ENCODE measurements at places on chromosomes 7 and 10.

GRCh38 chr10:77049896-77050295, 587.7 kb downstream of the KCNMA1 start:
- no peak for DNase-seq

- DNase-seq: no peak
Measured at GRCh38 chr7:35728412-35729060, 33.6 kb upstream of the HERPUD2 start.

DNA sequence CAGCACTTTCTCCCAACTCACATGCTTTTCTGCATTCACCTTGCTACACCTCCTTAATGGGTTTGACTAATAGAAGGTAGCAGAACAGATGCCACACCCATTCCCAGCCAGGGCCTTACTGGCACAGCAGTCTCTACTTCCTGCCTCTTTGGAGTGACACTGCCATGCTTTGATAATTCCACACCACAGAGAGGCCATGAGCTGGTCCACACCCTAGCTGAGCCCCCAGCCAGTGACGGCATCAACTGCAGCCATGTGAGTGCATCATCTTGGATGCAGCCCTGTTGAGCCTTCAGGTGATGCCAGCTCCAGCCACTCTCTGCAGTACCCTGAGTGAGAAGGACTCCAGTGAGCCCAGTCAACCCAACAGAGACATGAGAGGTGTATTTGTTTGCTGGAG, 27.5 kb upstream of the EZH2 start:
- DNase-seq: no peak

- no peak for DNase-seq
Measured at GRCh38 chr7:136489808-136490207, 378.6 kb upstream of the CHRM2 start.

DNA sequence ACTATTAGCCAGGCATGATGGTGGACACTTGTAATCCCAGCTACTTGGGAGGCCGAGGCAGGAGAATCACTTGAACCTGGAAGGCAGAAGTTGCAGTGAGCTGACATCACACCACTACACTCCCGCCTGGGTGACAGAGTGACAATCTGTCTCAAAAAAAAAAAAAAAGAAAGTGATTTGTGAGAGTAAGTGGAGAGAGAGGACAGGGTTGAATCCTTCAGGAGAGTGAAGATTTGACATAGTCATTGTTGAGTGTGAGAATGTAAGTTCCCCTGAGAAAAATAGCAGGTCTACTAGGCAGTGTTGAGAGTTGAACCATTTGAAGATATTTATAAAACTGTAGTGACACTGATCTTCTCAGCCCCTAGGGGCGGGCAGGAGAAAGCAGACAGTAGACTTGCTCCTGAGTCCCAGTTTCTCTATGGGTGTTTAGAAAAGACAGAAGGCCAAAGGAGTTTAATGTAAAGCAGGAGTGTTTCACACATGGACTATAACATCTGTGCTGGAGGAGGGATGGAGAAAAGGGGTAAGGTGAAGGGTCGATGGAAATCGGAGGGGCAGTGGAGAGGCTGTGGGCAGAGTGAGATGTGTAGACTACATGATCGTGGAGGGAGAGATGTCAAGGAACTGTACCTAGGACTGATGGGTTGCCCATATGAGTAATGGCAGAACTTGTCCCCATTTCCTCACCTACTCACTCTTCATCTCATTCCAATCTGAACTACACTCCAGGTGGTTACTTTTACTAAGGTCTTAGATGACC, 13.7 kb upstream of the LAMB4 start:
- no peak for DNase-seq

DNA sequence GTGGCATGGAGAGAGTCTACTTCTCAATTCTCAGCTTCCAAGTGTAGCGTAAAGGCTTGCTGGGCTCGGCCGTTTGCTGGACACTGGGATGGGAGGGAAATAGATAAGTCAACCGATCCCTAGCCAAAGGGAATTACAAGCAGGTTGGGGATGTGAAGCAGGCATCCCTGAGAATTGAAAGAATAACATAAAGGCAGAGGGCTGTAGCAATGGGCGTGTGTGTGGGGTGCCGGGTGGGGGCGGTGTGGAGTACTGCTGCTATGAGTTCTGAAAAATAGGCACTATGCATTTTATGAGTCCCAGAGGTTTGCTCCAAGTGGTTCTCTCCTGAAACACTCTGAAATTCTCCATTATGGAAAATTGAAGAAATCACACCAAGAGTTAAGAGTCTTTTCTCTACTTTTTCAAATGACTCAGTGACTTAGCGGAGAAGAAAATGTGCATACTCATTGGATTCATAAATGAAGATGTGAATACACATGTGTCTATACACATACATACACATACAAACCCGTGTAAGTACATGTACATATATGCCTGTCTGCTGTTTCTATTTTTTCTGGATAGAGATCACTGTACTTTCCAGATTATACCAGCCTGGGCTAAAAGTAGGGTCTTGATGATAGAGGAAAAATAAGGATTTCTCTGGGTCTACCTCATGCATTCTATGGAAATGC, 65.4 kb downstream of the ADRA2A start:
- DNase-seq: no peak

DNA sequence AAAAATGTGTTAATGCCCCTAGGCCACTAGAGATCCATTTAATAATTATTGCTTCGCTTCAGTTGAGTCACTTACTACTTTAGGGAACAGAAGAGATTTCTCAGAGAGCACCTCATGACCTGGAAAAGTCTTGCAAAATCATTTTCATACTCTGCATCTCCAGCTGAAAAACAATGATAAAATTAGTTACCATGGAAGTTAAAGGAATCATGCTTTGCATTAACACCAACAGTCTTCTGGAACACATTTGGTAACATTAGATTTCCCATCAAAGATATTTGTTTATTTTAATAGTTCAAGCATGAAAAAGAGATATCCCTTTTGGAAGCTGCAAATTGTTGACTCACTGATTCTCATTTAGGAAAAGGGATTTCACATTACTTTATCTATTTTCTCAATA, 1.8 kb upstream of the STEAP2 start:
- DNase-seq: no peak

- no peak for DNase-seq
Measured at GRCh38 chr7:155594163-155594732, 47.9 kb upstream of the CNPY1 start.

DNA sequence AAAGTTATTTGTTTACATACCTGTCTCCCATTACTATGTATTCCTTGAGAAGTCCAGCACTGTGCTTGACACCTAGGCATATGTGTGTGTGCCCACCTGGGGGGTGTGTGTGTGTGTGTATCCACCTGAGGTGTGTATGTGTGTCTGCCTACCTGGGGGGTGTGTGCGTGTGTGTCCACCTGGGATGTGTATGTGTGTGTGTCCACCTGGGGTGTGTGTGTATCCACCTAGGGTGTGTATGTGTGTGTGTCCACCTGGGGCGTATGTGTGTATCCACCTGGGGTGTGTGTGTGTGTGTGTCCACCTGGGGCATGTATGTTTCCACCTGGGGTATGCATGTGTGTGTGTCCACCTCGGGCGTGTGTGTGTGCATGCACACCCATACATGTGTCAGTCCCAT, 603.5 kb downstream of the PHTF2 start:
- no peak for DNase-seq

DNA sequence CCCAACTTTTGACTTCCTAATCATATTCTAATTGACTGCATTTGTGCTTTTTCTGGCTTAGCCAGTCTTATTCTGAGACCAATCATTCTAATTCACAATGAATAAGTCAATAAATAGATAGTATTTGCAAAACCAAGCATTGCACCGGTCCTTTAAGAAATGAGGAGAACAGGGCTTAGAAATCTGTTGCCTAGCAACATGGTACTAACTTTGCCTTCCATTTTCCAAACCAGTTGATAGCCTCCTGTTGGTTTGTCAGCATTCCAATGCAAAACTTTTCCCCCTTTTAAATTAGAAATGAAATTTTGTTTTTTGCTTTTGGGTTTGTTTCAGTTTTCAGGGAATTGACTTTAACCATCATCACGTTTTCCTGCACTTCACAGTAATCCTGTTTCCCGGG, 603.5 kb upstream of the NRP1 start:
- DNase-seq: no peak

DNA sequence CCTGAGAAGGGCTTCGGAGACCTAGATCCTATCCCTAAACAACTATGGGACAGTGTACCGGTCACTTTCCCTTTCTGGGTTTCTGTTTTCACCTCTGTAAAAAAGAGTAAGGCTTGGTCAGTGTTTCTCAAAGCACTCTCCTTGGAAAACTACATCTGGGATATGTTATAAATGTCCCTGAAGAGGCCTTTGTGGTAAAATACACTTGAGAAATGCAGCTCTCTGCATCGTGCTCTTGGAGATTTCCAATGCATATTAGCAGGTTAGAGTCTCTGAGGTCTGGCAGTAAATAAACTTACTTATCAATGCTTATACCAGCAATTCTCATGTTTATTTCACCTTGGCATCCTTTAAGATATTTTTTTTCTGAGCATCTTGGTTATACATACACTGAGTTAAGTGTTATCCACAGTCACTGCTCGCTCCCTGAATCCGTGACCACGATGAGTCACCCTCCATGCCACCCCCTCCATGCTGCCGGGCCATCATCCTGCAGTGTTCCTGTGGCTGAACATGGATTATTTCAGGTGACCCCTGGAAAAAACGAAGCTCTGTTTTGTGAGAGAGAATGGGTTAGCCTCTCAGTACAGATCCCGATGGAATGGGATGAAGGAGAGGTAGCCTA, 3.3 kb upstream of the TBXAS1 start:
- DNase-seq: no peak

- no peak for DNase-seq
Measured at GRCh38 chr10:92640107-92640506, 47.2 kb downstream of the KIF11 start.

- DNase-seq: no peak
Measured at GRCh38 chr10:79904671-79905321, 44.1 kb downstream of the SFTPD start.

- DNase-seq: no peak
Measured at GRCh38 chr7:56079450-56080185, 13.1 kb downstream of the PHKG1 start.

GRCh38 chr7:5780801-5781496, 514 bp downstream of the RNF216 start:
- no peak for DNase-seq

DNA sequence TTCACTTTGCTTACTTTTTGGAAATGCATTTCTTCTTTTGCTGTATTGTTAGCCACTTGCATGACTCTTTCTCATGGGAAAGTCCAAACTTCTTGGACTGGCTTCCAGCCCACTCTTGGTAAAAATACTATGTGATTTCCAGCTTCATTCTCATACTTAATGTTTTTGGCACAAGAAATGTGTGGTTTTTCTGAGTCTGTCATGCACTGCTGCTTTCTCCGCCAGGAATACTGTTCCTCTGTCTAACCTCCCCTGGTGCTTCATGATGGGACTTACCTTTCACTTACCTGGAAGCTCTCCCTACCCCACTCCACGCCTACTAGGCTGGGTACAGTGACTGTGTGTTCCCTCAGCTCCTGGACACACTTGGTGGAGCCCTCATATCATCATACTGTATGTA, 18.7 kb downstream of the MGAM2 start:
- no peak for DNase-seq

DNA sequence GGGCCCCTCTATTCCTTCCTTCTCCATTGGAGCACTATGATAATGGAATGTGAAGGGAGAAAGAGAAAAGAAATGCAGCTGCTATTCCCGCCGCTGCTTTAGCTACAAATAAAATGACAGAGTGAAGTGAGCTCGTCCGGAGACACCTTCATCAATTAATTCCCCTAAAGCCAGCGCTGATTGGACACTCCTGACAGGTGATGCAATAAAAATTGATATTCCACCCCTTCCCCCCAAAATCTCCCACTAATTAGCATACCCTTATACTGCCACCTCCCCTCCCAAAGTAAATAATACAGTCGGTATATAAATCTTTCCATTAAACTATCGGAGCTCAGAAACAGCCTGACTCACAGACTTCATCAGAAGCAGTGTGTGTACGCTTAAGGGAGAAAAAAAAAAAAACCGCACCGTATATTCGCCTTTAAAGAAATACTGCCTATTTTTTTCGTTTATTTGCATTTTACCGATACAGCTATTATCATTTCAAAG, 7.3 kb downstream of the SKIDA1 start:
- DNase-seq: no peak

DNA sequence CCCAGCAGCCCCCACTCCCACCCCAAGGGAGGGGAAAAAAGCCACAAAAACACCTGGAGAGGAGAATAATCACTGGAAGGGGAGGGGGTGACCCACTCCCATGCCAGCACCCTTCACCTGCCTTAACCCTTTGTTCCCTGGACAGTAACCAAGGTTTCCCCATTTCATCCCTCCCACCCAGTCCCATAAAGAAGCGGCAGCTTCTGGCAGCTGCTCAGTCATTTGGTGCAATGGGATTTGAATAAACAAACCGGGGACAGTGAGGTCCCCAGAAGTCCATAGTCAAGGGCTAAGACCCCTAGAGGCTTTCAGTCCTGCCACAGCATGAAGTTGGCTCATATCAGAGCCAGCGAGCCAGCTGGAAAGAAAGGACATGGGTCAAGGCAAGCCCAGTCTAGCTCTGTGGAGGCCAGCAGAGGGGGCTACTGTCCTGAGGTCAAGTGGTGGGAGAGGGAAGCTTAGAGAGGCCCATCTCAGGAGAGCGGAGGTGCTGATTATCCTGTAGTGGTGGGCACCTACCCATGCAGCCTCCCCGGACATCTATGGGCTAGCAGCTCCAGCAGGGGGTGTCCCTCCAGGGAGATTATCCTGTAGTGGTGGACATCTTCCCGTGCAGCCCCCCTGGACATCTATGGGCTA, 58.9 kb upstream of the LBX1 start:
- no peak for DNase-seq

GRCh38 chr7:128407233-128407589, 2.6 kb downstream of the IMPDH1 start:
- DNase-seq: no peak

GRCh38 chr10:116827214-116827671, 22.1 kb upstream of the ENO4 start:
- DNase-seq: no peak

DNA sequence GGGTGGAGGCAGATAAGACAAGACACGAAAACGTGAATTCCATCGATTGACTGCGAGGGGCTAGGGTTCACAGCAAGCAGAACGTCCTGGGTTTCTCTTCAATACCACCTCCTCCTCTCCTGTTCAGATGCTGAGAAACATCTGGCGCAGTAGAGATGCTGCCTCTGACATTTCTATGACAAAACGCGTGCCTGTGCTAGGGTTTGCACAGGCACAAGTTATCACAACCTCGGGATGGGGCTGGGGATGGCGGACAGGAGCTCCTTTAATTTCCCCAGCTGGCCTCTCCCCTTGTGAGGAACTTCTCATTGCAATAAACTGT, 99.8 kb upstream of the SVIL start:
- no peak for DNase-seq

DNA sequence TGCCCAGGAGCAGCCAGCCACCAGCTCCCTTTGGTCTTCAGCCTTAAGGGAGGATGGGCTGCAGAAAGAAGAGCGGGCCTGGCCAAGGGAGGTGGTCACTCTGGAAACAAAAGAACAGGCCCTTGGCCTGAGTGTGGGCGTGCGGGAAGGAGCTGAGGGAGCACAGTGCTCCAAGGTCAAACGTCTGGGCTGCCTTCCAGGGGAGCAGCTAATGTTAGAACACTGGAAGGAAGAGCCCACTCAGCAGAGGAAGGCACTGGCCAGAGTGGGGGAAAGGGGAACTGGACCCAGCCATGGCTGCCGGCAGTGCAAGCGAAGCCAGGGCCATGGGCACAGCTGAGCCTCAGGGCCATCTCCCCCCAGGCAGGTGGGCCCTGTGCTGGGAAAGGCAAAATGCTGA, 42.7 kb downstream of the FAM53B start:
- DNase-seq: no peak

Data from keratinocyte (primary cell).